RCC 7860 (cell line): ENCODE measurements at places on chromosomes 16 and 17.
A peak's percentile ranks its signal among the peaks of the same experiment; 100 is the strongest.

DNA sequence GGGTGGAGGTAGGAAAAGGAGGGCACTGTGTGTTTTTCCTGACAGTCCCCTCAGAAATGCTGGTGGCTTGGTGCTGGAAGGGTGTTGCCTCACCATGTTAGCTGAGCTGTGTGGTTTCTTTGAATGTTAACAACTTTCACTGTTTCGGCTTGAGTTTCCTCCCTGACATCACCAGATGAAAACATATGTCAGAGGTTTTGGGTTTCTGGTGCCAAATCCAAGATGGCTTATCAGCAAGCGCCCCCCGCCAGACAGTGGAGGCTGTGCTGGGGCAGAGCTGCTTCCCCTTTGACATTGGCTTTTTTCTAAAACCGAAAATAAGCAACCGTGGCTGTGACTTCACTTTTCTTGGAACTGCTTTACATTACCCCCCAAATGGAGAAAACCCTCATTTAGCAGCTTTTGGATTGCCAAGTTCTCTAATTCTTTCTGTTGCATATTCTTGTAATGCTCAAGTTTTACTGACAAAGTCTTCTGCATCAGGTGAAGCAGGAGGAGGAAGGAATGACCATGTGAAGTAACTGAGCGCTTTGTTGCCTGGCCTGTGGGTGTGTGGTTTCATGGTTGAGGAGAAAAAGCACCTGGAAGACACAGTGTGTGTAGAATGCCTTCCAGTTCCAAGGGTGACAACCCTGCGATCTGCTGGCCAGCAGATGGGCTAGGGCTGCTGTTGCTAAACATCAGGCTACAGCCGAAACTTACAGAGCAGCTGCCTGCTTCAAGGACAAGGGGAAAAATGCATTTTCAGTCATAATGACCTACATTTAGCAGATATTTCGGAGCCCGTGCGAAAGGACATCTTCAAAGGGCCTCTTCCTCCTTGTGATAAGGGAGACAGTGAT, 9.7 kb downstream of the RMI2 start:
- DNase-seq: no peak

GRCh38 chr17:70767102-70767701, 597.9 kb downstream of the KCNJ2 start:
- peak; percentile 37 for DNase-seq

DNA sequence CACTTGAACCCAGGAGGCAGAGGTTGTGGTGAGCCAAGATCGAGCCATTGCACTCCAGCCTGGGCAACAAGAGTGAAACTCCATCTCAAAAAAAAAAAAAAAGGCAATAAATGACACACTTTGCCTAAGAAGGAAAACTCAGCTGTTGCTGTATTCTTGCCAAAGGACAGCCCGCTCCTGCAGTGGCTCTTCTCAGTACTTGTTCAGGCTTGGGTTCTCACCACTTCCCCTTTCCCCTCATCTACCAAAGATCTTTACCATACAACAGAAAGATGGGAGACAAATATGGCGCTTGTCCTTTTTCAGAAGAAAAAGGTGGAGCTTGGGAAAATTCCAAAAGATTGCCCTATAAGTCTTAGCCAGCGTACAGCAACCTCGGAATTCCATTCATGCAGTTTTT, 58.5 kb downstream of the MYH13 start:
- DNase-seq: no peak

DNA sequence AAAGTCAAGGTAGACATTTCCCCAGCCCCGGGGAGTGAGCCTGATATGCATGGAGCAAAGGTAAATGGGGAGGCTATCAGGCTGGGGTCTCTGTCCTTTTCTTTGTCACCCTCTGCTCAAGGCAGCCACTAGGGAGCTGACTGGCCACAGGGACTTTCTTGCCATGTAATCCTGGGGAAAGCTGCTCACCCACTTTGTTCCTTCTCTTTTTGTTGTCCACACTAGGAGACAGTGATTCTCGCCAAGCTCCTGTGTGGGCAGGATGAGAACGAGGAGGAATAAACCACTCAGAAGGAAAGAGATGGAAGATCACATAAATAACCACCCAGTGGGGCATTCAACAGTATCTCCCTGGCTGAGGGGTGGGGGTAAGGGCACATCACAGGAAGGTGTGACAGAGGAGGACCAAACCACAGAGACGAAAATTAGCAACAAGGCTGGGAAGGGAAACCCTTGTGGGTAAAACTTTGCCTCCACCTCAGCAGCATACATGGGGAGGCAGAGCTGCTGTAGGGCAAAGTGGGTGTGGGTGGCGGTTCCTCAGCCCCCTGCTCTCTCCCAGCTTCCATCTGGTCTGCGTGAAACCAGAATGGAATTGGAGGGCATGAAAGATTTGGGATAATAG, 26.2 kb upstream of the CCL1 start:
- no peak for DNase-seq

- no peak for DNase-seq
Measured at GRCh38 chr17:51630101-51630671, 369.8 kb downstream of the UTP18 start.

- DNase-seq: no peak
Measured at GRCh38 chr16:101586-101985, 23.6 kb downstream of the MPG start.

GRCh38 chr16:71846431-71846830, 655 bp downstream of the ATXN1L start:
- no peak for DNase-seq

DNA sequence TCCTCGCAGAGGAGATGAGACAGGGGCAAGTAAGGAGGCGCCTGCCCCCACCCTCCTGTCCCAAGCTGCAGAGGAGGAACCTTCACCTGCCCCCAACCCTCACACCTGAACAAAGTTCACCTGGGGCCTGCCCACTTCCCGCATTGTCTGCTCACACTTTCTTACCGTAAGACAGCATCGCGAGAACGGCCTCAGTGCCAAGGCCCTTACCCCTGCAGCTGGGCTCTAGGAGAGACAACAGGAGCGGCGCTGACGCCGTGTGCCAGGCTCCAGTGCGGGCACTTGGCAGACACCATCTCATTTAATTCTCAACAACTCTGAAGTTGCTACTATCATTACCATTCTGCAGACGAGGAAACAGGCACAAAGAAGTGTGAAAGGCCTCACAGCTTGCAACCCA, 4.1 kb downstream of the NAT9 start:
- DNase-seq: no peak

GRCh38 chr16:5751216-5751615, 653.6 kb upstream of the EEF2KMT start:
- no peak for DNase-seq

- DNase-seq: no peak
Measured at GRCh38 chr16:47229053-47230050, 85.6 kb upstream of the NETO2 start.

- no peak for DNase-seq
Measured at GRCh38 chr17:55545806-55546205, 34.6 kb upstream of the SMIM36 start.

- no peak for DNase-seq
Measured at GRCh38 chr16:88334778-88335720, 47.7 kb upstream of the ZNF469 start.

DNA sequence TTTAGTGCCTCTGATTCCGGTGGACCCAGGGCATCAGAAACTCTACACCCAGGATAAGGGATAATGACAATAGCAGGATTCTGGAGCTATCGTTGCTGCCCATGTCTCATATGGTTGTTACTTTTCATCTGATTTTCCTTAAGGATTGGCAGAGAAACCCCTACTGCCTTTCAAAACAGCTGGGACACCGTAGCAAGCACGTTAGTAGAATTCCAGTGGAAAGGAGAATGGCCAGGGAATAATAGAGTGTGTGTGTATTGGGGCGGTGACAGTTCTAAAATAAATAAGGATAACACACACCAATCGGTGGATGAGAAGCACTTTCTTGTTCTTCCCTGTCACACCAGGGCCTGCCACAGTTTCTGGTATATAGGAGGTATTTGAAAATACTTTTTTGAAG, 251.8 kb downstream of the HAPSTR1 start:
- no peak for DNase-seq
